ENCODE measurements at places on chromosomes 3 and 15. TPM values are rescaled to one million over a fixed set of nuclear protein-coding genes. Genes with fewer than 3 reads are reported as not detected.

PRC1 gene
- total RNA-seq, result 158 TPM

SEMA3F gene
- 0.15 TPM for total RNA-seq

OR5K2 gene
- not detected for total RNA-seq

DNA sequence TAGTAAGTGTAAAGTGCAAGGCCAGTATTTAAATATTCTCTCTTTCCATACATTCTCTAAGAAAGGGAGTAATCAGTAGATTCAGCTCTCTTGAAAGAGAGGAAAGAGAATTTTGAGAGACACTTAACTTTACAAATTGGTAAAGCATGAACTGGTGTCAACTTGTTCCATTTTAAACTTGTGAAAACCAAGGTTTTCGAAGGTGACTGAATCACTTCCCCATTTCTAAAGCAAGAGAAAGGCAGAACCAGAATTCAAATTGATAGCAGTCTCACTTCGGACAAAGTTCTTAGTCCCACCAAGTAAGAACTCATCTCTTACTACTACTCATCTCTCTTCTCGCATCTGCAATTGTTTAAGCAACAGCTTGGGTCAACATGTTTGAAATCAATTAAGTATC is 22.4 kb downstream of the TJP1 start:
- H3K27ac ChIP-seq, result no peak overlapping the region
- no peaks in the 10 kb centered on the region for H3K36me3 ChIP-seq
- H3K4me3 ChIP-seq, result no peak overlapping the region
- DNase-seq, result no peak

- H3K4me3 ChIP-seq, result no peak overlapping the region
- H3K27me3 ChIP-seq, result no peaks in the 10 kb centered on the region
- no peak overlapping the region for H3K27ac ChIP-seq
- no peaks in the 10 kb centered on the region for H3K36me3 ChIP-seq
Measured at GRCh38 chr15:29773000-29773399, 49.3 kb downstream of the TJP1 start.

DNA sequence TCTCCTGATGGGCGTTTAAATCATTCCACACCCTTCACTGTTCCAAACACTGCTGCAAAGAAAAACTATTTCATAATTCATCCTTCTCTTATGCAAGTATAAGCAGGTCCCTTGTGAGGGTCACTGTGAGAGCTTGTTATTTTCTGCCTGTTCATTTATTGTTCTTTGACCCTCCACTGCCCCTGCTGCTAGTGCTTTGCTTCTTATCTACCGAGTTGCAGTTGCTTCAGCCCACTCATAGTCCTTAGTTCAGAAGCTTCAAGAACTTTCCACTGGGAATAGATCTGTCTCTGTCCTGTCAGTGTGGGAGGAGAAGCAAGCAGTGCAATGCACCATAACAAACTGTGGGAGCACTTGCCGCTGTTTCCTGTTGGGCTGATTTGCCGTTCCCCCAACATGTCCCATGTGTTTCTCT is 39.8 kb downstream of the RIOX2 start:
- H3K27me3 ChIP-seq, result no peaks in the 10 kb centered on the region
- H3K36me3 ChIP-seq, result peaks cover 50% of the 10 kb centered on the region
- H3K27ac ChIP-seq, result no peak overlapping the region
- H3K4me3 ChIP-seq, result no peak overlapping the region
- no peak for DNase-seq

- no peaks in the 10 kb centered on the region for H3K27me3 ChIP-seq
- H3K36me3 ChIP-seq, result peaks cover 6% of the 10 kb centered on the region
- H3K4me3 ChIP-seq, result no peak overlapping the region
- no peak for DNase-seq
Measured at GRCh38 chr15:60408463-60408981, 10.7 kb upstream of the ANXA2 start.

Measured in activated CD4-positive, alpha-beta memory T cell treated with anti-CD3 and anti-CD28 coated beads, Interleukin-2, amount 10 ng/mL, durations not matched to agents 7 days and 5 days (primary cell).